ELR (cell line): ENCODE measurements at places on chromosomes 5 and 9.

- peak; percentile 68 for DNase-seq
These were observed 54.2 kb upstream of the NCS1 start for GRCh38 chr9:130117816-130118632.

DNA sequence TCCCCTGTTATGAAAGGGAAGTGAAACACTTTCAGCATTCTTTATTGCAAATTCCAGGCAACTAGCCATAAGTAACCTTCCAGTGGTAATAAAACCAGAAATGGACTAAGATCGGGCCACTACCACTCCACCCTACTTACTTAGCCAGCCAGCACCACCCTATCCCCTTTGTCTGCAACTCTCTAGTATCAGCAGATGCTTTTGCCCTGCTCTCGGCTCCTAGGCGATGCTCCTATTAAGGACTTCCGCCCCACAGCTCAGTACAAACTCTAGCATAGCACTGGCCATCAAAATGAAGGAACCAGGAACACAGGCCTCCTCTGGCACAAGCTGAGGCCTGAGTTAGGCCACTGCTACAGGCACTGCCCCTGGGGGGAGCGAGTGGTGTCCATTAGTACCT lies 81.2 kb downstream of the GLDC start:
- no peak for DNase-seq

- DNase-seq, result no peak
These were observed 297.7 kb downstream of the PARP8 start for GRCh38 chr5:50963971-50964745.

DNA sequence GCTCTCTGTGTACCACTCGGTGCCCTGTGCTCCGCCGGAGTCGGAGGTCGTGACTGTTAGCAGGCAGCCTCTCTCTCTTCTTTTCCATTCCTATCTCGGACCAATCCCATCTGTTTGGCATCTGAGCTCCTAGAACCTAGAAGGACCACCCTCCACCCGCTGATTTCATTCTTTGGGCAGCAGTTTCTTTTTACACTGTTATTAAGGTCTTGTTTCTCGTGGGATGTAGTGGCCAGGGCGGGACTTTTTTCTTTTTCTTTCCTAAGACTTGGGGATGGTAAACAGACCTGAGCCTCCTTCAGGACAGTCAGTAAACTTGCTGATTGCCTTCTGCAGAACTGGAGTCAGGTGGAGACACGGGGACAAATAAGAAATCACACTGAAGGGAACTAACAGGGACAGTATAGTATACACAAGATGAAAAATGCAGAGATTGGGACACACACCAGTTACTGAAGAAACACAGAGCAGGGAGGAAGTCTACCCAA lies 500 bp downstream of the URM1 start:
- peak; percentile 28 for DNase-seq

DNA sequence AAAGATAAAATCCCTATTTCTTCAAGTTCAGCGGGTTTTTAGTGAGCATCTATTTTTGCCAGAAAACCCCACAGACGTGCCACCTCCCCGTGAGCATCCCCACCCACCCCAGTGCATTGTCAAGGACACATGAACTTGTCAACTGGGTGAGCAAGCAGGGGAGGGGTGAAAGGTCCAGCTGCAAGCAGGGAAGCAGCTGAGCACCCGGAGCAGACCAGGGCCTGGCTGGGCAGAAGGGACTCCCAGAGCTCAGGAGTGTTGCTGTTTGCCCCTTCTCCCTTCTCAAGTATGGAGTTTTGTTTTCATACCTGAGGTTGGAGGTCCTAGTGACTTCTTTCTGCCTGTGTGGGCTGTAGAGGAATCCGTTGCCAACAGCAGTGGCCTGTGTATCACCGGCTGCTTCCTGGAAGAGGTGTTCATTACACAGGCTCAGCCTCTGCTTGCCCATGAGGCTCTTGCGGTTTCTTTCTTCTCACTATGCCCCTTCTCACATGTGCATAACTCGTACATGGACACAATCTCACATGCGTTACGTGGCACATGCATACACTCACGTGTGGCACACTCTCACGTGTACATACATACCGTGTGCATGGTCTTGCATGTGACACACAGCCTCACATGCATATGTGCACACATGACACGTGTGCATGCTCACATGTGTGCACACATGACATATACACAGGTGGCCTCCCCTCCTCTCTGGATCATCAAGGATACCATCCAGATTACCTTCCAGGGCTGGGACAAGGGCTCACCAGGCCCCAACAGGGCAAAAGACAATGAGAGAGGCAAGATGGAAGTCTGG lies 126.7 kb downstream of the MVB12B start:
- no peak for DNase-seq
